ENCODE measurements at places on chromosomes 7 and 10.

DNA sequence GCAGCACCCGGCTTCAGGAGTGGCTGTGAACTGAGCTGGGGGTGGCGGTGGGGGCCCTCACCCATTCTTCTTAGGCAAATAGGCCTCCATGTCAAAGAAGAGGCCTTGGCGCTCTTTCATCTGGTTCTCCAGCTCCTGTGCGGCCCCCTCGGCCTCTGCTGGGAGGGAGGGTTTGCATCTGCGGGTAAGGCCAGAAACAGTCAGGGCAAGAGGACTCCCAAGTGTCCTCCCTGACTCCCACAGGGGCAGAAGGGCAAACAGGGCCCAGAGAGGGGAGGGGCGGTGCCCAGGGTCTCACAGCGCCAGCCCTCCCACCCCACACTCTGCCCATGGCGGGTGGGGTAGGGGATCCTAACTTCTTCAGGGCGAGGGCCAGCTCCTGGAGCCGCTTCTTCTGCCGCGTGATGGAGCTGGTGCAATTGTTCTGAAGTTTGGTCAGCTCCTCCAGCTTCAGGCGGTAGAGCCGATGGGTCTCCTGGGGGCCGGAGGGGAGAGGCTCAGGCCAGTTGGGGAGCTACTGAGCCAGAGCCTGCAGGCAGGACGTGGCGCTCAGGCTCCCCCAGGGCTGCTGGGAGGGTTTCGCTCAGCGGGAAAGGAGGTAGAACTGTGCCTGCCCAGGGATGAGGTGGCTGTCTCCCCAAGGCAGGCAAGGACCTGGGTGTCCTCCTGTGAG, 2.2 kb downstream of the TMEM120A start:
- no peak for DNase-seq

DNA sequence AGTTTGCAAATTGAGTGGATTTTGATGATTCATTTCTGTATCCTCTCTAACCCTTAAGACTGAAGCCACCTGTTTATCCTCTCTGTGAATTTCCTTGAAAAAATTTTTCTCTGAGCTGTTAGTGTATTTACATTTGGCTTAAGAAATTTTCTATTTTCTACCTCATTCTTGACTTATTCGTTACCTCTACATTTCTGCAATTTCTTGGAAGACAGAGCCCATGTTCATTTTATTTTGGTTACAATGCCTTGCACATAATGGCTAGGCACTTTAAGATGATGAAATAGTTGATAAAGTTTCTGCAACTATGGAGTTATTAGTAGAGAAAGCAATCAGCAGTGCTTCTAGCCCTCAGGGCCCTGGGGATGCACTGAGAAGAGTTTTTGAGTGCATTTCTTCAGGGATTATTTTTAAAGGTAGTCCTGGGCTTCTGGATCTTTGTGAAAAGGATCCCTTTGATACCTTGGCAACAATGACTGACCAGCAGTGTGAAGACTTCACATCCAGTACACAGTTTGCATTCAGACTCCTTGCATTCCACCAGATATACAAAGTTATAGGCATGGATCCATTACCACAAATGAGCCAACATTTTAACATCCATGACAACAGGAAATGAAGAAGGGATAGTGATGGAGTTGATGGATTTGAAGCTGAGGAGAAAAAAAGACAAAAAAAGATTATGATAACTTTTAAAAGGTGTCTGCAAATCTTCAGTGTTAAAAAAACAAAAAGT, 68.2 kb downstream of the CH25H start:
- no peak for DNase-seq

GRCh38 chr10:61812052-61812721, 89.3 kb upstream of the ARID5B start:
- DNase-seq, result no peak

GRCh38 chr10:61487506-61487905, 34.3 kb upstream of the TMEM26 start:
- DNase-seq, result no peak

- no peak for DNase-seq
Measured at GRCh38 chr10:3213208-3213607, 40.6 kb upstream of the PITRM1 start.

DNA sequence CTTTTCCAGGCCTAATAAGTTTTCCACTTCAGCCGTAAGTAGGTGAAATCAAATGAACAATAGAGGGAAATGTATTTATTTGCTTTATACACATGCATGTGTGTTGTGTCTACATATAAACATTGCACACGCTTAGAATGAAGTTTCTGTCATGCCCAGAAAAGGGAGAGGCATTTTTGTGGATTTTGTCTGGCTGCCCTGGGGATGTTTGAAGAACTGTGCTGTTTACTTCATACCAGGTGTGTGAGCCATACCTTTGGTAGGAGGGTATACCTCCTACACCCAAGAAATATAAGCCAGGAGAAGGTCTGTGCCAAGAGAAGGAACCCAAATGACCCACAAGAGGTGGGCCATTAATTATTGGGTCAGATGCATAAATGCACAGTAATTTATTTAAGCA, 12.8 kb downstream of the GATAD1 start:
- DNase-seq, result no peak

- DNase-seq, result no peak
Measured at GRCh38 chr10:86360657-86361056, 5.9 kb downstream of the GRID1 start.

DNA sequence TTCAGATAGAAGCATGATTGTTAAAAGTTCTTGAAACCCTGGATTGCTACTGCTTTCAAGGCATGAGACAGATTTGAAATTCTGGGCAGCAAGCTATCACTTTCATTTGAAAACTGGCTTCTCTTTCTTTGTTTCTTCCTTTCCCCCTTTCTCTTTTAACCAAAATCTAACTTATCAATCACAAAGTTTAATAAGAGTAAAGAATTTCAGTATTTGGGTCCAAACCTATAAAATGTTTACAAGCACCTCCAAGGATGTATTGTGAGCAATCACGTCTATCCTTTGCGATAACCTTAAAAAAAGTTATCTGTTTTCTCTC, 21.6 kb upstream of the RPA3 start:
- no peak for DNase-seq
